GDM1 (cell line): ENCODE measurements at places on chromosomes 1 and 21.

GRCh38 chr1:156122519-156123355, 8.2 kb downstream of the LMNA start:
- DNase-seq, result no peak

DNA sequence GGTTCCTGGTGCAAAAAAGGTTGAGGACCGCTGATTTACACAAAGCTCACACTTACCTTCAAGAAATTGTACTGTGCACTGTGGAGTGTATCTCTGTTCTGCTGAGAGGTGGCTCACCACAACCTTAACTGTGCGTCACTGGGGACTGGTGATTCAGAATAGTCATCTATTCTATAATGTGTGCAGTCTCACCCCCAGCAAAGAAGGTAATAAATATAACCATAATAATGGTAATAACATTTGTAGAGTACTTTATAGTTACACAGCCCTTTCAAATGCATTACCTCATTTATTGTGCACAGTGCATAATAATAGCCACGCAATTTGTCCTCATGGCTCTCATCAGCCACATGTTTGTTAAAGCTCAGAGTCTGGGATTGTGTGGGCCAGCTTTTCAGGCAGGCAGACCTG, 59.4 kb upstream of the DUSP10 start:
- no peak for DNase-seq

GRCh38 chr1:169779150-169779549, 15.6 kb downstream of the METTL18 start:
- no peak for DNase-seq

DNA sequence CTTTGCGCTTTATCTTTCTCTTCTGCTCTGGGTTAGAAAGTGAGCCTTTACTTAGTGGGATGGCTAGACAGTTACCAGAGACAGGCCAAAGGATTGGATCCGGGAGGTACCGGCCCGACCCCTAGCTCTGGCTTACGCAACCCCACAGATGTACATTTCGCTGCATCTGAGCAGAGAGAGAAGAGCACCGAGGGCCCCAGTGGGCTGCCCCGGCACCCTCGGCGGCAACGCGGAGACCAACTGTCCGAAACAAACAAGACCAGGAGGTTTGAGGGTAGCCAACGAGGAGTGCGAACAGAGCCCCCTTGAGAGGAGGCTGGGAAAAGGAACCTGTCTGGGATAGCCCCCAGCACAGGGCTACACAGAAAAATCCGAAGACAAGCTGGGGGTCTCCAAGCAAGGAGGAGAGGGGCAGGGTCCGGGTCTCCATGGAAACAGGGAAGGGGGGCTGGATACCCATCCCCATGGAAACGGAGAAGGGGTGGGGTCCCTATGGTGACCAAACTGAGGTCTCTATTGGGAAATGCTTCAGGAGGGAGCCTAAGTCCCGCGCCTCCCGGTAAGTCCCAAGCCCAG, 373 bp downstream of the MTF1 start:
- no peak for DNase-seq

- DNase-seq, result no peak
Observed at GRCh38 chr1:25989440-25990234, 8.2 kb downstream of the PAFAH2 start.
